ENCODE measurements at places on chromosomes 13 and 19.

GRCh38 chr13:106052200-106052767, 483.2 kb downstream of the EFNB2 start:
- no peak for DNase-seq

DNA sequence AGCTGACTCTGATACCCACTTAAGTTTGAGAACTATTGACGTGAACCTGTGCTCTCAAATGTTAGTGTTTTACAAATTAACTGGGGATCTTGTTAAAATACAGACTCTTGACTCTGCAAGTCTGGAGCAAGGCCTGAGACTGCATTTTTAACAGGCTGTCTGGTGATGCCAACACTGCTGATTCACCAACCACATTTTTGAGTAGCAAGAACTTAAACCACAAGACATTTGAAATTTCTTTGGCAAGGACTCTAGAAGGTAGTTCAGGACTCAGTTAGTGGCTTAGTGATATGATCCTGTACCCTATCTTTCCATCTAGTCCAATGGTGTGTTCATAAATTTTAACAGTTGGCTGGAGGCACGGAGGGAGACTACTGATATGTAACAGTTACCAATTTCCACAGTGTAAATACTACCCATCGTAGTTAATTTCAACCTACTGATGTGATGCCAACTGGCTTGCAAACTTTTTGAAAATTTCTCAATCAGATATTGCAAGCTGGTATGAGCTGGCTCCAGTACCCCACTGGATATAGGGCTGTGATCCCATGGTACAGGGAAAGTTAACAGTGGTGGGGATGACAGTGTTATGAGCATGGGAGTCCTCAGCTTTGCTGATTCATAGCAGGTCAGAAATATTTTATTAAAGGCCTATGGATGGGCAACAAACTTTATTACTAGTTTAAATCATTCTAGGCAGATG, 255.1 kb downstream of the TBC1D4 start:
- DNase-seq, result peak; percentile 93

DNA sequence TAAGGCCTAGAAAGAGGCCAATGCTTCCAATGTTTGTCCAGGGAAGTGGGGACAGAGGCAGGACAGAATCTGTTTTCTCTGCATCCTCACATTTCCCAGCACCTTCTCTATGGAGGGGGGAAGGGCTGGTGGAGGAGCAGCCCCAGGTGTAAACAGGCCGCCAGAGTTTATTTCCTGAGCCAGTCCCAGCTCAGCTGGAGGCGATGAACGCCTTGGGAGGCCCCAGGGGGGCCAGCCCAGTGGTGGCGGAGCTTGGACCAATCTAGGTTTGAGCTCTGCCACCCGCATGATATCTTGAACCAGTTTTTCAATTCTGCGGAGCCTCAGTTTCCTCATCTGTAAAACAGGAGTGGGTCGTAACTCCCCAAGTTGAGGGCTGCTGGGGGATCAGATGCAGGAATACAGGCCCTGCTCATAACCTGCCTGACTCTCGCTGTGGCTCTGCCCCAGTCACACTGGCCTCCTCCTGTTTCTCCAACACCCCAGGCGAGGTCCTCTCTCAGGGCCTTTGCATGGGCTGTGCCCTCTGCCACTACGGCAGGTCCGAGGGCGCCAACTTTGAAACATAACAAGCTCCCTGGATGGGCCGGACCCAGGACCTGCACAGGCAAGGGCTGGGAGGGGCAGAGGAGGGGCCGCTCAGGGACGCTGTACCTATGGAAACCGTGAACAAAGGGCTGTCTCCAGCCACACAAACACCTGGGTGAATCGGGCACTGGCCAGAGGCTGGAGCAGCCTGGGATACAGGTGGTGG, 1.1 kb downstream of the TNFAIP8L1 start:
- no peak for DNase-seq

DNA sequence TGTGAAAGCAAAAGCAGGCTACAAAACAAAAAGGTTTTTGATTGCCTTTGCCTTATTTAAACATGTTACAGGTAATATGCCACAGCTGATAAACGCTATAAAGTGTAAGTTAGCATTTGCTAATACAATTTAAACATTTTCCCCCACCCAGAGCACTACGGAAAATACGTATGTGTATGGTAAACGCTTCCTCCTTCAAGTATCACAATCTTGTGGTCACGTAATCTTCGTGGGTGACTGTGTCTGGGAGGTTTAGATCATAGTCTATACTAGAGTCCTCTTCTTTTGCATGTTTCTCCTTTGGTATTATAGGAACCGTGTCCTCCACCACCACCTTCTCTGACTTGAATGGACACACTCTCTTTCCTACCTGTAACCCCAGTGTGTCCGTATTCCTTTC, 38.1 kb upstream of the POSTN start:
- no peak for DNase-seq

- no peak for DNase-seq
These were observed 7.9 kb upstream of the LGALS14 start for GRCh38 chr19:39696387-39696786.

GRCh38 chr13:34671137-34671536, 270.9 kb upstream of the NBEA start:
- DNase-seq, result peak; percentile 12

DNA sequence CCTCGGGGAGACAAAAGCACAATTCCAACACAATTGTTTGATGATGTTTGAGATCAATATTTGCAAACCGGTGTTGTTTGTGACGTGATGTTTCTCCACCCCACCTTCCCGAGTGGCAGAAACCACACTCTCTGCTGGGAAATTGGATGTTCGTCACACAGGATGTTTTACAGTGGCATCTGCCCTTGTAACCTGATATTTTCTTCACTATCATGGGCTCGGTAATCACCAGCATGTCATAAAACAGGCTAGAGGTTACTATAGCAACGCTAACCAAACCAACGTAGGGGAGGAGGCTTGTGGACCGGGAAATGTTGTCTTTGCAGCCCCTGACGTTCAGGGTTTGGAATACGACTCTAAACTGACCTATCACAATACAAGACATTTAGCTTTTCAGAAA, 454.5 kb downstream of the IRS2 start:
- peak; percentile 60 for DNase-seq

GRCh38 chr13:46728777-46729176, 68.2 kb downstream of the ESD start:
- peak; percentile 28 for DNase-seq

- no peak for DNase-seq
These were observed 8.2 kb downstream of the SLC25A30 start for GRCh38 chr13:45410001-45410400.

DNA sequence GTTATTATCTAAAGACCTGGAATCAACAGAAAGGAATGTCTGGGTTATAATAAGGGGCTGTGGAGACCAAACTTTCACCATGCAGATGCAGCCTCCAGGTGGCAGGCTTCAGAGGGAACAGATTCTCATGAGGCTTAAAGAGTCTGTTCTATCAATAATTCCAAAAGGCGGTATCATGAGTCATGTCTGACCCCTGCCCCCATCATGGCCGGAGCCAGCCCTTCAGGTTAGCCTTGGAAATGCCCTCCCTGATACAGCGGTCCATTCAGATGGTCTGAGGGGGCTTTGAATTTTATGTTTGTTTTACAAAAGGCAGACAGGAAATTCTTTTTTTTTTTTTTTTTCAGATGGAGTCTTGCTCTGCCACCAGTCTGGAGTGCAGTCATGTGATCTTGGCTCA, 21.7 kb upstream of the LAMP1 start:
- DNase-seq, result peak; percentile 81

DNA sequence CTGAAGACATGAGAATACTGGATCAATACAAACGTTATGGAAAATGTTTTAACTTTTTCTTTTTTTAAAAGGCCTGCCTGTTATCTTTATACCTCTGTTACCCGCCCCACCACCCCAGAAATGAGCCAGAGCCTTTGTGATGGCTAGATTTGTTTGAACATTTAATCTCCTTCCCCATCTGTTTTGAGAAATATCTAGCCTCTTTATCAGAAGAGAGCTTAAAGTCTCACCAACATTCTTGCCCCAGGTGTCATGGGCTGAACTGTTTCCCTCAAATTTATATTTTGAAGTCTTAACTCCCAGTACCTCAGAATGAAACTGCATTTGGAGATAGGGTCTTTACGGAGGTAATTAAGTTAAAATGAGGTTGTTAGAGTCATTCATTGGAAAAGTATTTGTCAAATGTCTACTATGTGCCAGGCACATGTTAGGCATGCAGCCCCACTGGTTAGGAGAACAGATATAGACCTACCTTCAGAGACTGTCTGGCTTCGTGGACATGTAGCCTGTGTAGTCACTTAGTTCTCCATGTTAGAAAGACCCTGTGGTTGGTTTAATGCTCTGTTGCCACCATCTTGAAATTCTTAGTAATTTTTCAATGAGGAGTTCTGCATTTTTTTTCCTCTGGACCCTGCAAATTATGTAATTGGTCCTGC, 6.3 kb upstream of the RB1 start:
- no peak for DNase-seq

DNA sequence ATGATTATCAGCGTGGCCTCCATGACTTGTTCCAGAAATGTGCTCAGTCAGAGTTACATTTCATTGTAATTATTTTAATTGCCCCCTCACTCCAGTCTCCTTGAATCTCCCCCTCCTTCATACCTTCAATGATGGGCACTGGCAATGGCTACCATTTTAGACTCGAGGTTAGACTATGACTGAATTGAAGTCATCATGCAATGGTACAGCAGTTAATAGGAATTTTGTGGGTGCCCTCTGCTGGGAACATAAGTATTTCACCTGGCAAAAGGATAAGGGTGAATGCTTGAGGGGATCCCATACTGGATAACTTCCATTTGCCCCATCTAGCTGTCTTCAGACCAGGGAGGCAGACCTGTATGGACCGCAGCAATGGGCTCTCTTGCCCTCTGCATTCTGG, 32.2 kb upstream of the USP12 start:
- DNase-seq, result peak; percentile 39

DNA sequence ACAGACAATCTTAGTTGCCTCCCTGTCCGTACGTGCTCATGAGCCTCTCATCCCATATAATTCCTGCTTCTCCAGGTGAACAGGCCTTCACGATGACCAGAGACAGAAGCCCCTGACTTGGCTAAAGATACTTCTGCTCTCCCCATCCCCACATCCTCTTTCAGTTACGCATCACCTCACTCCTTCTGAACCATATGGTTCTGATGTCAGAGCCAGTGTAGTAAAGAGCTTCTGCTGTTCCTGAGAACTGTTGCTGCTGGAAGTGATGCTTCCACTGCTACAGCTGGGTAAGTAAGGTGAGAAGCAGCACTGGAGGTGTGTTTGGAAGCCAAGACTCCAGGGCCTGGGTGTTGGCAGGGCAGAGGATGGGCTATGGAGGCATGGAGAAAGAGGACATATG, 12.9 kb downstream of the SIGLECL1 start:
- no peak for DNase-seq

DNA sequence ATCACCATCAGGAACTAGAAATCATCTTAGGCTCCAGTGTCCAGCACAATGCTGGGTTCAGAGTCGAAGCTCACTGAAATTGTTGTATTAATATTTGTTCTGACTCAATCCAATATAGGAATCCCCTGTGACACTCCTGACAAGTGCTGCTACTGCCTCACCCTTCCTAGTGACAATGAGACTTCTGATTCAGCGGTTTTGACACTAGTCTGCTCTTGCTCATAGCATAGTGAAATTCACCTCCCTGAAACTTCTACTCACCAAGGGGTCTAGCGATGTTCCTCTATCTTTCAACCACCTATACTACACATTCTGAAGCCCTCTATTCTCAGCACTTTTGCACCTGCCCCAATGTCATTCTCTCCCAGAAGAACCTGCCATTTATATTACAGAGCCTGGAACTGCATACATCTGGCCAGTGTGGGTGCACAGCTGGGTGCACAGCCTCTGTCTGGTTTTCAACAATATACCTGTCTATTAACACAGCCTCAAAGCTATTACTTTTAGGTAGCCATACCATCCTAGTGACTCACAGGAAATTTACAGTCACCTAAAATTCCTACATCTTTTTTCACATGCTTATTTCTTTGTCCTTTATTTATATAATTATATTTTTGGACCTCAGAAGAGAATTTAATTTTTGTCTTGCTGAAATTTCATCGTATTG, 88.3 kb downstream of the DOCK9 start:
- DNase-seq, result no peak
